ENCODE measurements at places on chromosomes 4 and X.

- DNase-seq: no peak
These were observed 15.0 kb downstream of the SORBS2 start for GRCh38 chr4:185797018-185797417.

GRCh38 chr4:122065149-122065548 lies 87.0 kb upstream of the BLTP1 start:
- no peak for DNase-seq

- DNase-seq: no peak
These were observed 28.0 kb downstream of the FRMPD3 start for GRCh38 chrX:107477406-107477805.

- no peak for DNase-seq
These were observed 6.2 kb upstream of the NOX1 start for GRCh38 chrX:100880368-100880767.

GRCh38 chr4:168831919-168832762 lies 177.9 kb downstream of the CBR4 start:
- DNase-seq: no peak

DNA sequence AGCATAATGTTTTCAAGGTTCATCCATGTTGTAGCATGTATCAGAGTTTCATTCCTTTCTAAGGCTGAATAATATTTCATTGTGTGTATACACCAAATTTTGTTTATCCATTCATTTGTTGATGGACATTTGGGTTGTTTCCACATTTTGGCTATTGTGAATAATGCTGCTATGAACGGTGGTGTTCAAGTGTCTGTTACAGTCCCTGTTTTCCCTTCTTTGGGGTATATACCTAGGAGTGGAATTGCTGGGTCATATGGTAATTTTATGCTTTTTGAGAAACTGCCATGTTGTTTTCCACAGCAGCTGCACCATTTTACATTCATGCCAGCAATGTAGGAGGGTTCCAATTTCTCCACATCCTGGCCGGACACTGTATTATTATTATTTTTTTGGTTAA lies 3.4 kb upstream of the USP9X start:
- no peak for DNase-seq

DNA sequence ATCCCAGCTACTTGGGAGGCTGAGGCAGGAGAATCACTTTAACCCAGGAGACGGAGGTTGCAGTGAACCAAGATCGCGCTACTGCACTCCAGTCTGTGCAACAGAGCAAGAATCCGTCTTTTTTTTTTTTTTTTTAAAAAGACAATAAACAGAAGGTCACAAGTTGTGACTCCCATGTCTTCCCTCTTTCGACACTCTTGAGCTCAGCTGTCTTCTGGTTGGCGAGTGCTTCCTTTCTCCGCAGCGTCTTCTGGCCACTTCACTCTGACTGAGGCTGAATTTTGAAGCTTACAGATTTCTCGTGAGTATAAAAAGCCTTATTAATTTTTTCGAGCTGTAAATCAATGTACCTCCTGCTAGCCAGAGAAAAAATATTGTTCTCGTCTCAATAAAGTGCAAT lies 124.9 kb downstream of the STOX2 start:
- no peak for DNase-seq

DNA sequence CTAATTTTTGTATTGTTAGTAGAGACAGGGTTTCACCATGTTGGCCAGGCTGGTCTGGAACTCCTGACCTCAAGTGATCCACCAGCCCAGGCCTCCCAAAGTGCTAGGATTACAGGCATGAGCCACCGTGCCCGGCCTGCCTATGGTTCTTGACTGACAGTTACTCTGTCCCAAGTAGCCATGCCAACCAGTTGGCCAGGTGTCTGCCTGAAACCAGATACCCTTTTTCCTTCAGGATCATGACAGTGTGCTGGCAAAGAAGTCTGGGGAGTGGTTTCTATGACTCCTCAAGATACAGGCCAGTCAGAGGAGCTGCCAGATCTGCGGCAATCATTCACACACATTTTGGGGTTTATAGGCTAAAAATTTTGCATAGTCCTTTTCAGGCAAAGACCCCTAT lies 1.7 kb upstream of the LAS1L start:
- no peak for DNase-seq

Measured in NK-92 treated with Interleukin-12 subunit alpha and Interleukin-12 subunit beta, amount 100 ng/mL, for 24 hours (cell line).